Stimulated activated CD8-positive, alpha-beta memory T cell treated with anti-CD3 and anti-CD28 coated beads, Interleukin-7, amount 100 ng/mL, for 1 hour (primary cell): ENCODE measurements at places on chromosomes 12 and 14.

DNA sequence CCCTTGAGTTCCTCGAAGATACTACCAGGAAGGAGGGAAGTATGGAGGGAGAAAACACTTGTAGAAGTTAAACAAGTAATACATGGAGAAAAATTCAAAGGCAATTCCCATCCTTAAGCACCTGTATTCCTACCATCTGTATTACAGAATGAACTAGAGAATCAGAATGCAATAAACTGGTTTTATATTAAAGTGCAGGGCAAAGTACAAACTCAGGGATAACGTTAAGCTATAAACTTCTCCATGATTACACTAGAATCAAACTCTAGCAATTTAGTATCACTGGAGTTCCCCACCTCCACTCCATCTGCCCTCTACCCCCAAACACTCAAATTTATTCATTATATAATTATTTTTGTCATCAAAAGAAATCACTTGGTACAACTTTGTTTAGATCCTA is 13.1 kb downstream of the PAWR start:
- DNase-seq, result no peak

- DNase-seq, result no peak
These were observed 626.6 kb upstream of the TMEM132C start for GRCh38 chr12:127640181-127640886.

DNA sequence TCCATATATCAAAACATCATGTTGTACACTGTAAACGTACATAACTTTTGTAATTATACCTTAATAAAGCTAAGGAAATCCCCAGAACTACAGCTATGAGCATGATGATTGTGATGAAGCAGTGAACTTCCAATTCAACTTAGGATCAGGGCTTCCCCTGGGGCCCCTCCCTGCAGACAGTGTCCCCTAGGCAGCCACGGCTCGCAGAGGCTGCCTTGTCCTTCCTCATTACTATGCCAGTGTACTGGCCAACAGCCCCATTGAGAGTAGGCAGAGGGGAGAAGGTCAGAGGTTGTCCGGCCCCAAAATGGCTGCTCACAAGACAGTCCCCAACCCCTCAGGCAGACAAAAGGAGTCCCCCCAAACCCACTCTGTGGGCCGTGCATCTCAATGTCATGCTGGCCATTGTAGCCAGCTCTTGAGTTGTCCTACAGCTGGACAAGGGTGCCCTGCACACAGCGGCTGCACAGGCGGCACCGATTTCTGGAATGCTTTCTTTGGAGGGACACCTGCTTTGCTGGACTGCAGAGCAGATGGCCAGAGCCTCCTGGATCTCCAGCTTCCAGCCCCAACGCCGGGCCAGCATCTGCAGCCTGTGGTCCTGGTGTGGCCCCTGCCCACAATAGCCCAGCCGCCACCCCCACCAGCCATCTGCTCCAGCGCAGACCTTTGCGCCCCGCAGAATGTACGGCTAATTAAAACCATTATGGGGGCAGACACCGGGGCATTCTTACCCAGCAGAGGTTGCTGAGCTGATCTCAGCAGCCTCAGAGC is 46.1 kb downstream of the NIN start:
- no peak for DNase-seq

- no peak for DNase-seq
These were observed 7.7 kb upstream of the PPTC7 start for GRCh38 chr12:110590806-110591326.

DNA sequence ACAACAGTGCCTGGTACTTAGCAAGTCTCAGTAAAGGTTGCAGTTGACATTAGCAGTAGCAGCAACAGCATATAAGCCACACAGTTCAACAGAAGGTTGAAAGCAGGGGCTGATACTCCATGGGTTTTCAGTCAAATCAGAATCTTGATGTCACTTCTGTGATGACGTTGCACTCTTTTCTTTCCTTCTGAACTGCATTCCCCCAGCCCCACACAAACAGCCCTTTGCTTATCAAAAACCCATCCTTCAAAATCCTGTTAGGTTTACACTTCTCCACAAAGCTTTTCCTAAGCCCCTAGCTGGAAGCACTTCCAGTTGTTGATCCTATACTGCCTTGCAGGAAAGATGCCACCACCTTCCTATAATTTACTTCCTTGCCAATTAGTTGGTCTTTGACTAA is 34.0 kb upstream of the KCNK13 start:
- DNase-seq, result no peak

DNA sequence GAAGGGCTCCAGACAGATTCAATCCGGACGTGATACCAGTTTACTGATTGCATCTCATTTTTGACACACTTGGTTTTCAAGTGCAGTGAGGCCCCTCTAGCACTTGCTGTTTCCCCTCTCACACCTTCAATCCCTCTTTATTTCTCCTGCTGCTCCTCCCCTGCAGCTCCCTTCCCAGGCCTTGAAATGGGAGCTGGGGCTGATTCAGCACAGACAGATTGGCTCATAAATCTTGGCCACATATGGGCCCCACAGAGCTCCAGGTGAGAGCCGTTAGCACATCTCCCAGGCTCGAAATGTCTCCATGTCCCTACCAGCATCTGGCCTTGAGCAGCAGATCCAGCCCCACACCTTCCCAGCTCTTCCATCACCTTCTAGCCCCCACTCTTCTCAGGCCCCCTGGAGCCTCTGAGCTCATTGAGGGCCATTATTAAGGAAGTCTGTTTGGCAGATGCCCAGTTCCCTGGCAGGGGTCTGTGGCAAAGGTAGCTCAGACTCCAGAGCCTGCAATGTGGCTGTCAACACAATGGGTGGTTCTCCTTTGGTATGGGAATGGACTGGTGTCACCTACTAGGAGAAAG is 220.3 kb upstream of the FKBP4 start:
- DNase-seq, result no peak

DNA sequence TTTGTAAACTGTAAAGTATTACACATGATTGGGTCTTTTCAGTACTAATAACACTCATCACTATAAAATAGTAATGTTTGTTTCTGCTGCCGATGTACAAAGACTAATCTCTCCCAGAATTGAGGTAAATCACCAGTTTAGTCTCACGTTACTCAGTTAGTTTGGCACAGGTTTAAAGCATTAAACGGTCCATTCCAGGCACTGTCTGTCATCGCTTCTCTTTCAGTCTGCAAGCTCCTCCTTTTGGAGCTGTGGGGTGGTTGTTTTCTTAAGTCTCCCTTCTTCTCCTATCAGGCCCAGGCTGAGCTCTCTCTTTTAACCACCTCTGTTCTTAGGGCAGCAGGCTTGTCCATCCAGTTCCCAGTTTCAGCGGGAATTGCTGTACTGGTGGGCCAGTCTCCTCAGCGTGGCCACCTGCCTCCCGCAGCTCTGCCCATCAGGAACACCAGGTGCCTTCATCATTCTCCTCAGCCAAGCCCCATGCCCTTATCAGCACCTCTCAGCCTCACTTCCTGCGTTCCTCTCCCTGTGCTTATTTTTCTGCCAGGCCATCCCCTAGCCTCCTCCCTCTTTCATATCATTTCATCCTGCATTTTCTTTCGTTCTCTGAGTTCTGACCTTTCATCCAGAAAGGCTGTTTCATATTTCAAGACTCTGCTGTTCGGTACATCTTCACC is 149.0 kb downstream of the TGFB3 start:
- DNase-seq, result no peak

GRCh38 chr12:56224954-56225353 is 812 bp downstream of the NABP2 start:
- no peak for DNase-seq
